ENCODE measurements at places on chromosomes 4 and X.
A peak's percentile ranks its signal among the peaks of the same experiment; 100 is the strongest.

GRCh38 chrX:142977128-142977914 lies 48.4 kb upstream of the SPANXN4 start:
- no peak for DNase-seq

- no peak for DNase-seq
Observed at GRCh38 chr4:3473181-3473950, 10.3 kb downstream of the DOK7 start.

DNA sequence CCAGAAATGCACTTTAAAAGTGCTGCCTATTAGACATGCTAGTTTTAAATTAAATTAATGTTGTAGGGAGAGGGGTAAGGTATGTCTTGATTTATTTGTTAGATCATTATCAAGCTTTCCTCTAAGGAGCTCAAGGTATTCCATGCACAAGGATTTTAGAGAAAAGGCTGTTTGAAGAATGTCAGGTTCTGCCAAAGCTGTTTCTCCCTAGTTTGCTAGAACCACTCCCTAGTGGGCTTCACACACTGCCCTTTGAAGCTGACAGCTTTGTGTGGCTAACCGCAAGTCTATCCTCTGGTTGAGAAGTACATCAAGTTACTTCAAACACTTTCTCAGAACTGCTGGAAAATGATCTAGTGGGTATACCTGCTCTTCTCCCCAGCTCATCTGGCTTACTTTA lies 32.3 kb downstream of the RASL11B start:
- DNase-seq, result peak; percentile 59

GRCh38 chrX:103376118-103376978 lies at the start of gene BEX3:
BEX3 (plus strand) TSS chrX:103376538; CDS start chrX:103377522, 984 bp downstream.
- no peak for DNase-seq

DNA sequence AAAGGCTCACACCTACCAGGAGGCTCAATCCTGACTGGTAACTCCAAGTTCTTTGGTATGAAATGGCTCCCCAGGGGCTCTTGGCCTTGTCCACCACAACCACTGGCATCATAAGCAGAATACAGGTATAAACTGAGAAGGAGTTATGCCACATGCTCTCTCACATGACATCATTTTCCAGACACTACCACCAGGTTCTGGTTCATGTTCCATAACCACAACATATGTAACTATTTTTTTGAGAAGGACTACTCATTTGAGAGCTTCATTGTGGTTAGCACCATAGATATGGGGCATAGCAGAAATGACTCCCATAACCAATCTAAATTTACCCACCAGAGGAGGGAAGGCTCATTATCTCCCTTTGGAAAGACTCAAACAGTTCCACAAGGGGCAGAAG lies 19.6 kb downstream of the PRDM5 start:
- peak; percentile 68 for DNase-seq

GRCh38 chrX:49193542-49193964 lies 6.4 kb downstream of the SYP start:
- no peak for DNase-seq

All from amniotic epithelial cell (primary cell).